Epithelial cell of proximal tubule (primary cell): ENCODE measurements at places on chromosomes 12 and 14. TPM values are rescaled to one million over a fixed set of nuclear protein-coding genes. Genes with fewer than 3 reads are reported as not detected.

GRCh38 chr12:94172973-94173372, 24.6 kb downstream of the PLXNC1 start:
- no peak for DNase-seq

DNA sequence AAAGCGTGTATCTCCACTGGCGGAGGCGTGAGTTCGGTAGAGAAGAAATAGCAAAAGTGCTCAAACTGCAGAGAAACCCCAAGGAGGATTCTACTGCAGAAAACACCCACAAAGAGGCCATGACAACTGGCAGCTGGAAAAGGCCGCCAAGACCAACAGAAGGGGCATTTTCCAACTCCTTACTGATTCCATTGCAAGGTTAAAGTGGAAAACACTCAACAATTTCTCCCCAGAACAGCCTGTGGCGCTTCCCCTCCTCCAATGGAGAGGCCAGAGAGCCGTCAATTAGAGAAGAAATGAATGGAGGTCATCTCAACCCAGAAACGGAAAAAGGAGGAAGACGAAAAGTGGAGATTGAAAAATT, 618 bp upstream of the ANKRD52 start:
- no peak for DNase-seq

IFNG gene
- total RNA-seq: not detected in 2 replicates

CMA1 gene
- not detected in 2 replicates for total RNA-seq
